NCI-H1436 (cell line): ENCODE measurements at places on chromosomes 11 and 22.

DNA sequence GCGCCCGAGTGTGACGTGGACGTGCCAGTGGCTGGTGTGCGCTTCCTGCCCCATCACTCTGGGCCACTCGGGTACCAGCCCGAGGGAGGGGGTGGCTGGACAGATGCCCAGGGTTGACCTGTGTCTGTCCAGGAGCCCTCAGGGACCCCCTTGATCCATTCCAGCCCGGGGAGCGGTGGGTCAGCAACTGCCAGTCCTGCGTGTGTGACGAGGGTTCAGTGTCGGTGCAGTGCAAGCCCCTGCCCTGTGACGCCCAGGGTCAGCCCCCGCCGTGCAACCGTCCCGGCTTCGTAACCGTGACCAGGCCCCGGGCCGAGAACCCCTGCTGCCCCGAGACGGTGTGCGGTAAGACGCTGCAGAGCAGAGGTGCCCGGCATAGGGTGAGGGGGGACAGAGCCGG lies 34.5 kb downstream of the MUC5B start:
- DNase-seq, result no peak

GRCh38 chr11:1732418-1733008 lies 17.9 kb downstream of the IFITM10 start:
- no peak for DNase-seq

DNA sequence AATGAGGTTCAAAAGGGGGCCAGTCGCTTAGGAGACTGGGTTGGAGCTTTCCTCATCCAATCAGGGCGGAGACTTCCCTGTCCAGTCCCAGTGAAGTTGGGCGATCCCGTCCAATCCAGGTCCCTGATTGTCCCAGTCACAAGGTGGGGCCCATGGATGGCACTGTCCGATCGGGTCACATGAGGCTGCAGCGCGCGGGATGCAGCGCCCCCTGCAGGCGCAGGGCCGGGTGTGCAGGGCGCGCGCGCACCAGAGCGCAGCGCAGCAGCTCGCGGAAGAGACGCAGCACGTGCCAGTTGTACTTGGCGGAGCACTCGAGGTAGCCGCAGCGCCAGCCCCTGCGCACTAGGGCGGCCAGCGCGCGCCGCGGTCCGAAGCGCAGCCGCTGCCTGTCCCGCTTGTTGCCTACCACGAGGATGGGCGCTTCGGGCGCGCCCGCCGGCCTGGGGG lies 2.3 kb downstream of the RASL10A start:
- no peak for DNase-seq

DNA sequence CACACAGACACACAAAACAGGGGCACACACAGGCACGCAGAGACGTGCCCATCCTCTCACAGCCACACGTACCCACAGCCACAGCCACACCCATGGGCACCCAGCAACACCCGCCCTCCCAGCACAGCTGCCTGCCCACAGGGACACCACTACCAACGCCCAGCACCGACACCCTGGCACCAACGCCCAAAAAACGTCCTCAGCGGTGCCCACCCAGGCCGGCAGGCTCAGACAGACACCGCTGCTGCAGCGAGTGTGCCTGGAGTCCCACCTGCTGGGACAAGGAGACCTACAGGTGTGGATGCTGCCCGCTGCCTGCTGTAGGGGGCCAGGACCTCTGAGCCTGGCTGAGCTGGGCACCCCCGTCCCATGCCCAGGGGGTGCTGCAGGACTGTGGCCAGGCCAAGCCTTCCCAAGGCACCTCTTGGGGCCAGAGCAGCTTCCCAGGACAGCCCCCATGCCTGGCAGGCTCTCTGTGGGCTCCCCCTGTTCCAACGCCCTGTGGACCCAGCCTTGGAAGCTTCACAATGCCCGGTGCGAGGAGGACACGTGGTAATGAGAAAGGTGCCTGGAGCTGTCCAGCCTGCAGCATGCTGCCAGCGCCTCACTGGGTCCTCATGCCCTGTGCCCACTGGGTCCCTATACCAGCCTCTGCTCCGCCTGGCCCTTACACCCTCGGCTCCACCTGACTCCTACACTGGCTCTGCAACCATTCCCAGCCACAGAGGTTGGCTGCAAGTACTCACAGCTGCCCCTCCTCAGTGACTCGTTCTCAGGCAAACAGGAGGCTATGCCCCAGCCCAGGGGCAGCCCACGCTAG lies 45.8 kb upstream of the TH start:
- DNase-seq, result no peak

GRCh38 chr11:34787895-34788294 lies 128.3 kb downstream of the APIP start:
- DNase-seq, result no peak
